ENCODE measurements at places on chromosomes 13 and 19.
A peak's percentile ranks its signal among the peaks of the same experiment; 100 is the strongest.

GRCh38 chr19:46606019-46606418, 4.9 kb downstream of the CALM3 start:
- DNase-seq, result no peak

DNA sequence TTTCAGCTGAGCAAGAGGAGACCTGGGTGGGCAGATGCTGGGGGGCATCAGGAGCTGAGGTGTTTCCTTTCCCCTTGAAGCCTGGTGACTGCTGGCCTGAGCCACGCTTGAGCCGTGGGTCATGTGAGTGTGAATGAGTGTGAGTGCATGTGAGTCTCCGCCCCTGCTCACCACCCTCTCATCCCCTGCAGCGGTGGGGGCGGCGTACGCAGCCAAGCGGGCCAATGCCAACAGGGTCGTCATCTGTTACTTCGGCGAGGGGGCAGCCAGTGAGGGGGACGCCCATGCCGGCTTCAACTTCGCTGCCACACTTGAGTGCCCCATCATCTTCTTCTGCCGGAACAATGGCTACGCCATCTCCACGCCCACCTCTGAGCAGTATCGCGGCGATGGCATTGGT, 5.2 kb downstream of the B3GNT8 start:
- no peak for DNase-seq

- no peak for DNase-seq
Measured at GRCh38 chr13:93435651-93436050, 209.0 kb downstream of the GPC6 start.

- no peak for DNase-seq
Measured at GRCh38 chr13:108987944-108988343, 358.5 kb downstream of the MYO16 start.

DNA sequence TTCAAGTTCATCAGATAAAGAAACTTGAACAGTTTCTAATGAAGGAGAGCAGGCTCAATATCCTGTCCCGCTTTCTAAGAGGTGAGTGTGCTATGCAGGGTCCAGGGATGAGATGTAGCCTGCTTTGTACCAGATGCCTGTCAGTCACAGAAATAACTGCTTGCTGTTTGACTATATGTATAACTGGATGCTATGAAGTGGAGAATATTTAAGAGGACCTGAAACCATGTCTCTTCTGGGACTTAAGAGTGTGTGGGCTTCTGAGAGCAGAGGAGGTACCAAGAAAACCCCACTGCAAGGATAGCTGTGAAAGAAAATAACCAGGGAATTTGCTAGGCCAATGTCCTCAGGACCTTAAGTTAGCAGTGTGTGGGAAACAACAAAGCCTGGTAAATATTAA, 246.3 kb upstream of the RFC3 start:
- no peak for DNase-seq

- DNase-seq, result peak; percentile 72
Measured at GRCh38 chr19:43594710-43595604, 977 bp downstream of the IRGQ start.

DNA sequence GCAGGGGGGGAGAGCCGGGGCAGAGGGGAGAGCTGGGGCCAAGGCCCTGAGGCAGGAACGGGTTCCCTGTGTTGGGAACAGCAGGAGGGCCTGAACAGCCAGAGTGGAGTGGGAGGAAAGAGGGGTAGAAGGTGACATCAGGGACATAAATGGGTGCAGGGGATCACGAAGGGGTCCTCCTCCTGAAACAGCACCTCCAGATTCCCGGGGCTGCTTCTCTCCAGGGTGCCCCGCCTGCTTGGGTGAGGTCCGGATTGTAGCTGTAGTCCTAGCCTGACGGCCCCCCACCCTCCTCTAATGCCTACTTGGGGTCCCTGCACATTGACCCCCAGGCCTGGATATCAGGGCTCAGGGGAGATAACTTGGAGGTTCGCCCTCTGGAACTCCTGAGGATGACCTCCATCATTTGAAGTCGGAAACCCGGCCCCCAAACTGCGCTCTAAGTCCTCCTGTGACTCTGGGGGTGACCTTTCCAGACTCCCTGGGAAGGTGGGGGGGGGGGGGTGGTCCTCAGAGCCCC, 473 bp upstream of the SCN1B start:
- DNase-seq, result no peak

DNA sequence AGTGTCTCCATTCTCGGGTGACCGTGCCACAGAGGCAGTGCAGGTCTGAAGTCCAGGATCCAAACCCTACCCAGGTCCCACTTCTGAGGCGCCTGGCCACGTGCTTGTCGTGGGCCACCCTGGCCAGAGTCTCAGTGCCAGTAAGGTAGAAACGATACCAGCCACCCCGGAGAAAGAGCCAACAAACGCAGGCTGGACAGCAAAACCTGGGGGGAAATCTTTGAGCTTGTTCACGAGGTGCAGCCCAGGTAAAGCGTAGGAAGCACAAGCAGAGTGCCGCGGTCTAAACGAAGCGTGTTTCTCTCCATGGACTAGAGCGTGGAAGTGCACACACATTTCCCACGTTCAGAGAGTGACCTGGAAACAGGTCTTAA, 95.6 kb downstream of the ATP11A start:
- DNase-seq, result no peak

- DNase-seq, result peak; percentile 59
Measured at GRCh38 chr19:13118424-13119193, 545 bp downstream of the NACC1 start.

All from CD4-positive, alpha-beta T cell (primary cell).